Body of pancreas (tissue), 4 donors: ENCODE measurements at places on chromosomes 3 and 15. TPM values are rescaled to one million over a fixed set of nuclear protein-coding genes. Genes with fewer than 3 reads are reported as not detected.

GRCh38 chr3:137770066-137770834 is 6.1 kb downstream of the SOX14 start:
- no peak for DNase-seq

- no peak for DNase-seq
These were observed 196.8 kb upstream of the LPP start for GRCh38 chr3:187957165-187957581.

DNA sequence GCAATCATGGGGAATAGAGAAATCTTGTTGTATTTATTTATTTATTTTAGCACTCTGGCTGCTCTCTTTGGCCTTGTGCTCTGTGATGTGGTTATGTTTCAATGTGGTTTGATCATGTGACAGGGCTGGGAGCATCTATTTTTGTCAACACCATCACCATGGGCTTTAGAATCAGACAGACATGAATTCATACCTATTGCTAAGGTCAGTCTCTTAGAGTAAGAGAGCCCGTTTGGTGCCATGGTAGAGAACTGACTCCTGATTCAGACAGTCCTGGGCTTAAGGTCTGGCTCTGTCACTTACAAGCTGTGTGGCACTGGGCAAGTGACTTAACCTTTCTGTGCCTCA is 157.0 kb downstream of the RYR3 start:
- no peak for DNase-seq

Gene CELSR3
- 2.6 TPM for total RNA-seq

GRCh38 chr3:105834768-105835167 is 34.0 kb downstream of the CBLB start:
- DNase-seq, result no peak

Gene FAM3D
- 1.8 TPM for total RNA-seq

Gene SNX4
- 38.4 TPM for total RNA-seq

Gene HTR3C
- not detected for total RNA-seq

Gene NEDD4
- total RNA-seq, result 8.0 TPM

GRCh38 chr3:31456373-31456772 is 76.4 kb upstream of the STT3B start:
- DNase-seq, result no peak

GRCh38 chr3:129585949-129586657 is 20.4 kb downstream of the PLXND1 start:
- no peak for DNase-seq

Gene SLC38A3
- 48.0 TPM for total RNA-seq

- peak; percentile 7 for DNase-seq
These were observed 135.1 kb downstream of the TMCO5A start for GRCh38 chr15:38069511-38070011.

- DNase-seq, result no peak
These were observed 38.0 kb downstream of the EDC3 start for GRCh38 chr15:74657846-74658245.

Gene PCCB
- total RNA-seq, result 26.4 TPM

GRCh38 chr3:26799679-26800317 is 177.2 kb downstream of the LRRC3B start:
- no peak for DNase-seq

DNA sequence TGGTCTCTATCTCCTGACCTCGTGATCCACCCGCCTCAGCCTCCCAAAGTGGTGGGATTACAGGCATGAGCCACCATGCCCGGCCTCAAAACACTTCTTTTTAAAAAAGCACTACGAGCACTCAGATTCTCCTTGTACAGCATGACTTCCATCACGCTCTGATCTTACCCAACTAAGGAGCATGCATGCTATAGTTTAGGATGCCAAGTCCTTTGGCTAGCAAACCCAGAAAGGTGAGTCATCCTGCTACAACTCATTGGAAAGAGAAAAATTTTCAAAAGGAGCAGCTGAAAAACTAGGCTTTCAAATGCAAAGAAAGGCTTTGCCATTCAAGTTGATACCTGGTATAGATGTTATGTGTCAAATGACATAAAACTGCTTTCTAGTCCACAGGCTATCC is 70.3 kb upstream of the PRICKLE2 start:
- DNase-seq, result no peak

DNA sequence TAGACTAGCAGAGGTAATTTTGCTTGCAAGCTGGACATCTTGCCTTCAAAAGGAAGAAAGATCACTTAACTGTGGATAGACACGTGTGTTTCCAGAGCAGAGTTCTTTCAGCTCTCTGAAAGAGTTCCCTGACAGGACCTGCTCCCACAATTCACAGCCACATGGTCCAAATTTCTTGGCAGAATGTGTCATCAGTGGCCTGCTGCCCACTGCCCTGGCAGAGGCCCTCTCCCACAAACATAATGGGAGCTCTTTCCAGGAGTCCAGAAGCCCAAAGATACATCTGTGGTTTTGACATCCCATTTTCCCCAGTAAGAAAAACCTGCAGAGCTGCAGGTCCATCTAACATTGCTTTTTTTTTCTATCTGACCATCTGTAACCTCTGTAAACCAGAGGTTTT is 48.3 kb downstream of the SERPINI1 start:
- peak; percentile 20 for DNase-seq

Gene RNU5B-1
- total RNA-seq, result not detected

Gene ELP6
- 13.7 TPM for total RNA-seq

DNA sequence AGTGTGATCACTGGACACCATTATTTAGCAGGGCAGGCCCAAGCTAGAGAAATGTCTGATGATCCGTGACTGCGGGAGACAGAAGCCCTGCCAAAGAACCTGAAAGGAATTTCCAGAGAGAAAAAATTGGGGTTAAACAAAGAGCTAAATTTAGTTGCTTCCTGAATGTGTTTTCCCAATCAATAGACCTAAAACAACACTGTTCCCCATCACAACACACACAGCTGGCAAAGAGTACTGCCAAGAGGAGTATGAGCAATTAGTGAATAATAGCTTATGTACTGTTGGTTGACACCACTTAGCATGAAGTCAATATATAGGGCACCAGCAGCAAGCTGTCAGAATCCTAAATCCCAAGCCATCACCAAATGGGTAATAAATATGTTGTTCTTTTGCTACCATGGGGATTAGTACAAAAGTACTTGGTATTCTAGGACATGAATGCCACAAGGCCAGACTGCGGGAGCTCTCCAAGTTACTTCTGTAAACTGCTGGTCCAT is 35.7 kb downstream of the CLK3 start:
- peak; percentile 25 for DNase-seq

GRCh38 chr15:87129916-87130315 is 1050.2 kb downstream of the AGBL1 start:
- DNase-seq, result no peak

GRCh38 chr15:36844534-36844998 is 255.8 kb downstream of the MEIS2 start:
- DNase-seq, result no peak

Gene NANOGP8
- total RNA-seq, result not detected

DNA sequence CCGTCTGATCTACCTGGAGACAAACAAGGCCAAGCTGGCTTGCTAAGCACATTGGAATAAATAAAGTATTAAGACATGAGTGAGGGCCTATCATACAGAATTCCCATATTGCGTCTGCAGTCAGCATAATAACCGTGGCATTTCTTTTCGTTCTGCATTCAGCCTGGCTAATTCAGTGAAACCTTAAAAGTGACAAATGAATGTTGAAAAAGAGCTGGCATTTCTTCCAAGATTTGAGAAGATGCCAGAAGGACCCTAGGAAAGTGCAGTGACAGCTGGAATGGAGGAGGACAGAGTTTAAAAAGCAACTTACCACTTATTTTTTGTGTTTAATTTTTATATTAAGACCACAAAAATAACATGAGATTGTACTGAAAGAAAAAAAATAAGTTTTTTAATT is 67.1 kb downstream of the SUCLG2 start:
- DNase-seq, result no peak

Gene NPRL2
- 30.9 TPM for total RNA-seq

Gene GPR149
- total RNA-seq, result not detected

DNA sequence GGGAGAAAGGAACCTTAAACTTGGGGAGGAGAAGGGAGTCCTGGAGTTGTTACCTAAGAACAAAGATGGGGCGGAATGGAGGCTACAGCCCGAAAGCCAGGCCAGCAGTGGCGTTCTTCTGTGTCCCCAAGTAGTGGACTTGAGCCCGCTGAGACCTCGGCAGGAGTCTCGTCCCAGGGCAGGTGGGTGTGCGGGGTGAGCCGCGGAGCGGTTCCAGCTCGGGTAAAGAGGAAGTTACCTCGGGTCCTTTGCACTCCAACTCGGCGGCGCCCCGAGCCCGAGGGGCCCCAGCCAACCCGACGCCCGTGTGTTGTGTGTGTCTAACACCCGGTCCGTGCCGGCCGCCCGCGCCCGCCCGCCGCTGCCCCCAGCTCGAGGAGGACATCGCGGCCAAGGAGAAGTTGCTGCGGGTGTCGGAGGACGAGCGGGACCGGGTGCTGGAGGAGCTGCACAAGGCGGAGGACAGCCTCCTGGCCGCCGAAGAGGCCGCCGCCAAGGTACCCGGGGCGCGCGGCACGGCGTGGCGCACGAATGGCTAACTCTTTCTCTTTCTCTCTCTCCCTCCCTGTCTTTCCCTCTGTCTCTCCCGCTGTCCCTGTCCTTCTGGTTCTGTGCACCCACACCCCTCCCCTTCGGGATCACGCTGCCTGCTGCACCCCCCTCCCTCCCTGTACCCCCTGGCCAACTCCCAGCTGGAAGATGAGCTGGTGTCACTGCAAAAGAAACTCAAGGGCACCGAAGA is 959 bp downstream of the TPM1 start:
- peak; percentile 41 for DNase-seq

DNA sequence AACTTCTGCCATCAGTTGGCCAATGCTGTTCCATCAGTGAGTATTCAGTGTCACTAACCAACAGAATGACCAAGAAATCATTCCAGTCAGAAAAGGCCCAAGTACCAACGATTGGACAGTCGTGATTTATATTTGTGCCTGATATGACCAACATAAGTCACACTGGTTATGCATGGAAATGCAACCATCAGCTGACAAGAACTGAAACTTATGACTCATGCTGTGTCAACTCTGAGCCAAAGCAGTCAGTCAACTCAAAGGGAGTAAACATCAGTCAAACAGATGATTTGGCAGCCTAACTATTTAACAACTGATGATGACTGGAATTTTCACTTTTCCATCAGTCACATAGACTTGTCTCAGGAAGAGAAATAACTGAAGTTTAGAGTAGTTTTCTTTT is 142.4 kb downstream of the ANXA2 start:
- DNase-seq, result no peak

Gene MASP1
- not detected for total RNA-seq

Gene CSTA
- total RNA-seq, result 1.3 TPM

GRCh38 chr3:48012659-48013058 is 3.6 kb downstream of the MAP4 start:
- no peak for DNase-seq

Gene TMEM87A
- total RNA-seq, result 36.6 TPM

Gene VILL
- 10.4 TPM for total RNA-seq

DNA sequence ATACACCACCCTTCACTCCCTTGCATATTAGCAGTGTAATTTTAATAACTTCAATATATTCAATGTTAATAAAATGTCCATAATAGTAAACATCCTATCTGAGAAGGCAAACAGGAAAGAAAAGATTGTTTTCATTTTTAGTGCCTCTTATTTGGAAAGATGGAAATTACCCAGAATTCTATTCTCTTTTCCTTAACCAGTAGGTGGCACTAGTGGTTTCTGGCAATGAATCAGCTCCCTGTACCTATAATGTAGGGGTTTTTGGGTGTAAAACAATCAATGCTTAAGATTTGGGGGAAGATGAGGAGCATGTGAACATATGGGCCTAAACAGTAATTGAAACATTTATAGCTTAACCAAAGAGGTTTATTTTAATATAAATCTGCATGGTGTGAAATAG is 5.7 kb upstream of the SEMA6D start:
- no peak for DNase-seq

DNA sequence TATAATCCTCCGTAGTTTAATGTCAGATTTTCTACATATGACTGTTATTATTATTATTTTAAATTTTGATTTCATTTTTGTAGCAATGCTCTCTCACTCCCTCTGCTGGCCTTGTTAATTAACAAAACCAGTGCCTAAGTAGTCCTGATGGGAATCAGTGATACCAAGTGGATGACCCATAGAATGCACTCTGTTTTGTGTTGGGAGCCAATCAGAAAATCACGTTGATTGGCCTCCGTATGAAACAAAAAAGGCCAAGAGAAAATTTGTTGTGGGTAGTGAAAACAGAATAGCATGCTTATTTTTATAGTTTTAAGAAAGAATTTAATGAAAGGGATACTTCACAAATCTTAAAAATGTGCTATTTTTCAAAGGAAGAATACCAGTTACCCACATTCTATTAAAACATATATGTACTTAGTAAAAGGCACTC is 34.4 kb upstream of the MEIS2 start:
- peak; percentile 18 for DNase-seq

DNA sequence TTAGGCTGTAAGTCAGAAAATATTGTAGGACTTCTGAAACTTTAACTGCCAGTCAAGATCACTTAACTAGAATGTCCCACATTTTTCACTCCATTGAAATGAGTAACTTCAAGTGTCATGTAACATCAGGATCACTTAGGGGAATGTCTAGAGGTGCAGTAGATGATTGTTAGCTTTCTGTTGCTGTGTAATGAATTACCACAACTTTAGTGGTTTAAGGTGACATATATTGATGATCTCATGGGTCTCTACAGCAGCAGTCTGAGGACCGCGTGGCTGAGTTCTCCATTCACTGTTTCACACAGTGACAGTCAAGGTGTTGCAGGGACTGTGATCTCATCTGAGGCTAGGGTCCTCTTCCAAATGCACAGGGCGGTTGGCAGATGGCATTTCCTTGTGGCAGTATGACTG is 82.7 kb downstream of the SLC25A26 start:
- DNase-seq, result no peak

DNA sequence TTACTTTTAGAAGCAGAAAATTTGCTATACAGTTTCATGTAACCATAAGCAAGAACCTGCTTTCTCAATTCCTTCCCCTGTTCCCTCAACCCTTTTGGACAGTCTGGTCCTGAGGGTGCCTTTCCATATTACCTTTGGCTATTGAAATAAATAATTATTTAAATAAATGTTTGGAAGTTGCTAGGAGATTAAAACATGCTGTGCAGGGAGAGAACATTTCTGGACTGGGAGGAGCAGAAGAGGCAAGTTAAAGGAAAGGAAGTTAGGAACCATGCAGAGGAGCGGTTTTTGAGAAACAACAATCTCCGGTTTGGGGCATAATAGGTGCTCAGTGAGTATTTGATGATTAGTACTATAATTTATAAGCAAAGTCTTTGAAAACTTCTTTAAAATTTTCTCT is 41.8 kb downstream of the ZNF609 start:
- DNase-seq, result no peak

DNA sequence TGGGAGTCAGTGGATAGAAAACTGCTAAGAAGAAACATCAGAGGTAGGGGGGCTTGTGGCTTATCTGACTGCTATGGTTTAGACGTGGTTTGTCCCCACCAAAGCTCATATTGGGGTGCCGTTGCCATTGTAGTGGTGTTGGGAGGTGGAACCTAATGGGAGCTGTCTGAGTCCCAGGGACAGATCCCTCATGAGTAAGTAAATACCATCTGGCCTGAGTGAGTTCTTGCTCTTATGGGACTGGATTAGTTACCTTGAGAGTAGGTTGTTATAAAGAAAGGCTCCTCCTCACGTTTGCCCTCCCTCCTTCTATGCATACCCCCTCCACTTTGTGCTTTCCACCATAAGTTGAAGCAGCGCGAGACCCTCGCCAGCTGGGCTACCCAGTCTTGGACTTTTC is 53.4 kb upstream of the VILL start:
- no peak for DNase-seq
